Omental fat pad (tissue), 4 donors: ENCODE measurements at places on chromosomes 5 and 9. TPM values are rescaled to one million over a fixed set of nuclear protein-coding genes. Genes with fewer than 3 reads are reported as not detected.
A peak's percentile ranks its signal among the peaks of the same experiment; 100 is the strongest.

DNA sequence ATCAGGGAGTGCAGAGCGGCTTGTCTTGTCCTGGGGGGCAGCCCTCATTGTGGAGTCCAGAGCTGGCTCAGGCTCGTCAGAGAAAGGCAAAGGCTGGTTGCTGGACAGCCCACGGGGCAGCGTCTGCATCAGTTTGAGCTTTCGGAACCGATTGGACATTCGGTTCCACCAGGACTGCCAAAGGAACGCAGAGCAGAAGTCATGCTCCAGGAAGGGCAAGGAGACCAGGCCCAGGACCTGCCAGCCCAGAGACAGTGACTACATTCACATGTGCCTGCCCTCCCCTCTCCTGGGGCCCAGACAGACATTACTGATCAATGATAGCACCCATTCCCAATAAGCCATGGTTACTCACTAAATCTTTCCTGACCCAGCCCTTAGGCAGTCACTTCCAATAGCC, 18.1 kb downstream of the ANKS6 start:
- DNase-seq, result no peak

GRCh38 chr9:87428659-87429058, 69.0 kb upstream of the DAPK1 start:
- no peak for DNase-seq

DNA sequence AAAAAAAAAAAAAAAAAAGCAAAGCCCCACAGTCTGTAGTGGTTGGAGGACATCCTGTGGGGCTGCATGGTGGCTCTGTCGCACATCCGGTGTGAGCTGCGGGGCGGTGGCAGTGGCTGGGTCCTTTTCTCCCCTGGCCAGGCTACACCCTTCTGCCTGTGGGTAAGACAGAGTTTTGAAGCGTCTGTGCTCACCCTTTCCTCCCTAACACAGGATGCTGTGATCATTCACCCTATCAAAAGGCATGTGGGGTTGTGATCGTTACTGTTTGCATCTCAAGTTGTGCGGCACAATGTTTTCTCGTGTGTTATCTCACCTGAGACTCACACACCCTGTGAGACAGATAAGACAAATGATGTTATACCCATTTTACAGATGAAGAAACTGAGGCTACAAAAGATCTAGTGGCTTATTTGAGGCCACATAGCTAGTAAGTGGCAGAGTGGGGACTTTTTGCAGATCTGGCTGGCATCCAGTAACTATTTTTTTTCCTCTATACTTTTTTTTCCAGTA, 17.5 kb downstream of the IRF1 start:
- DNase-seq, result peak; percentile 17

DNA sequence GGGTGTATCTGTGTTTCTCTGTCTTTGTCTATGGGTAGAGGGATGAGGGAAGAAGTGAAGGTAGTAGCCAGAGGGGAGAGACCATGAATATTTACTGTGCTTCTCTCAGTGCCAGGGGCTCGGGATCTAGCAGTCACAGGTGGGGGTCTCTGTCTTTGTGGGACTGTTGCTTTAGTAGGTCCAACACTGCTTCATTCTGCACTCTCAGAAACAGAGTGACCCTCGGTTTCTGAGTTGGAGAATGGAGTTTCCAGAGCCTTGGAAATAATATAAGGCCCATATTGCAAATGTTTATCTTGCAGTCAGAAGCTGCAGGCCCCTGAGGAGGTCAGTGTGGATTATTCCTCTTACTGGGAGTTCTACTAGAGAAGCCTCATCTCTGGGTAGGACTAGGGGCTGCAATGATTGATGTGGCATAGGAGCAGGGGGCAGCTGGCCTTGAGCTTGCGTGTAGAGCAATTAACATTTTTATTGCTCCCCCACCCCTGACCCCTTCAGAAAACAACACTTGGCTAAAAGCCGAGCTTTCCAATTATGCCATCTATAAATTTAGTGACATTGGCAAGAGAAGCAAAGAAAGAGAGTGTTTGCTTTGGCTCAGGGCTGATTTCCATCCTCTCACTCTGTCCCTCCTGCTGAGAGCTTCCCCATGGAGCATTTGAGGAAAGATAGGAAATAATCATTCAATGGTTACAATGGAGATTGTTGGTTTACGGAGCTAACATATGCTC, 55.0 kb upstream of the TRPC7 start:
- DNase-seq, result no peak

GRCh38 chr9:93189369-93190132, 5.6 kb downstream of the WNK2 start:
- no peak for DNase-seq

- DNase-seq, result no peak
These were observed 2.7 kb downstream of the TTLL11 start for GRCh38 chr9:122090287-122090883.

- no peak for DNase-seq
These were observed 42.1 kb upstream of the GPR21 start for GRCh38 chr9:122991370-122991830.

DNA sequence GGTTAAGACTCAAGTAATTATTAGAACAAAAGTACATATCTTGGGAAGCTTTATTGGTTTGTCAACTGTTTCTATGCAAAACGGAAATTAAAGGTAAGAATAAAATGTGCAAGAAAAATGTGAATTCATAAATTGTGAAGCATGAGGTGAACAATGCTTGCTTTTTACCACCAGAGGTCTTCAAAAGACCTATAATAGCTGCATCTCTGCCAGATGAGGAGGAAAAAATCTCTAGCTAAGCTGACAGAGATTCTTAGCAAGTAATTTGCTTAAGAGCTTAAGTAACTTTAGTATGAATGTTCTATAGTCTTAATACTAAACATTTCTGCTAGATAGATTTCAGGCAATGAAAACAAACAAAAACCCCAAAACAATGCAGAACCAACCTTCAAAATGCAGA, 54.1 kb downstream of the MRPS30 start:
- no peak for DNase-seq

- DNase-seq, result no peak
These were observed 189.5 kb downstream of the ACTL7B start for GRCh38 chr9:108666240-108666784.

DNA sequence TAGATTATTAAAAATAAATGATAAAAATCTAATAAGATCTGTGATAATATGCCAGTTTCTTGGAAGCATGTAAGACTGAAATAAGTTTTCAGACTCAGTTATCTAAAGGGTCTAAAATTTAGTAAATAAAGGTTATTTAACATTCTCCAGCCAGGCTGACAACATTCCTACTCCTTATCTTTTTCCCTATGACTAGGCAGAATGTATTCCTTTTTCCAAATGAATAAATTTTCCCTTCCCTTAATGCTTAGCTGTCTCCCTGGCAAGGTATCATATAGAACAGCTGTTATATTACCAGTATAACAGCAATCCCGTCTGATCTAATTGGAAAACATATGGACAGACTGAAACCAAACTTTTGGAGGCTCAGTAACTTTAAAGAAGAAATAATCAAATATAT, 13.0 kb downstream of the MEGF9 start:
- no peak for DNase-seq

DNA sequence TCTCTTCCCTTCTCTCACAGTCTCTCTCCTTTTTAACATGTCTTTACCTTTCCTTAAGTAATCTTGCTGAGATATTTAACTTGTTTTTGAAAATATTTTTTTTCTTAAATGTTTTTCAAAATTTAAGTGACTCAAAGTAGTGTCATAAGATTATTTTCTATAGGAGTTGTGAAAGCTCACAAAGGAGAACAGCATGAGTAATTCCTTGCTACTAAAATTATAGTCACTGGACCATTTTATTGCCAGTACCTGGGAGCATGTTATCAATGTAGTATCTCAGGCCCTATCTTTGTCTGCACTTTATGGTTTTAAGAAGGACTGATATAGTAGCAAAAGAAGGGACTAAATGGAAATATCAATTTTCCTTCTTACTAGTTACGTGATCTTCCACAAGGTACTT, 181.9 kb downstream of the TMEM232 start:
- no peak for DNase-seq

- no peak for DNase-seq
These were observed 258.4 kb downstream of the HCN1 start for GRCh38 chr5:45437752-45438151.

DNA sequence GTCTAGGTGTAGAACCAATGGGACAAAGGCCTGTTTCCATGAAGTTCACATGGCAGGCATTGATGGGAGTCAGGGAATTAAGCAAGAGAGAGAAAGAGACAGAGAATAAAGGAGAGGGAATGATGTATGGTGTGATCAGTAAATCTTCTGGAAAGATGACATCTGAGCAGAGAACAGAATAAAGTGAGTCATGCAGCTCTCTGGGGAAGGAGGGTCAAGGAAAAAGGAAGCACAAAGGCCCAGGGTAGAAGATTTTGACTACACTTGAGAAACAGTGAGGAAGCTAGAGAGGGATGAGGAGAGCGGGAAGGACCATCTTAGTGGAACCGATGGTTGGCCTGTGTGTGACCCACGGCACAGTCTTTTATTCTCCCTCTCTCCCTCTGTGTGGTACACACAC, 425.9 kb downstream of the SPOCK1 start:
- no peak for DNase-seq

GRCh38 chr5:37951946-37952721, 112.3 kb upstream of the GDNF start:
- no peak for DNase-seq

DNA sequence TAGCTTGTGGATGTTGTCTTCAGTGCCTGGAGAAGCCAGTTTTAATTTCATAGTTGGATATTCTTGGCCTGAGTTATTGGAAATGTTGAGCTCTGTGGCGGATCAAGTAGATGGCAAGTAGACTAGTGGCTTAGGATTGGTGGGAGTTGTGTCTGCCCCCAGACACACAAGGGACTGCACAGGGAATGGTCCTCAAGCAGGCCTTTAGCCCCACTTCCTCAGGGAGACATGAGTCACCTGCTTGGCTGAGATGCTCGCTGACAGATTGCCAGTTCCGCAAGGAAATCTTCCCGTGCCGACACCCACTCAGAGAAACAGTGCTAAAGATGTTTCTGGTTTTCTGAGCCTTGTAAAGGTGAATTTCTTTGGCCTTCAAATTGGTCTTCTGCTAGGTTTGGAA, 18.8 kb upstream of the CATSPER3 start:
- no peak for DNase-seq

DNA sequence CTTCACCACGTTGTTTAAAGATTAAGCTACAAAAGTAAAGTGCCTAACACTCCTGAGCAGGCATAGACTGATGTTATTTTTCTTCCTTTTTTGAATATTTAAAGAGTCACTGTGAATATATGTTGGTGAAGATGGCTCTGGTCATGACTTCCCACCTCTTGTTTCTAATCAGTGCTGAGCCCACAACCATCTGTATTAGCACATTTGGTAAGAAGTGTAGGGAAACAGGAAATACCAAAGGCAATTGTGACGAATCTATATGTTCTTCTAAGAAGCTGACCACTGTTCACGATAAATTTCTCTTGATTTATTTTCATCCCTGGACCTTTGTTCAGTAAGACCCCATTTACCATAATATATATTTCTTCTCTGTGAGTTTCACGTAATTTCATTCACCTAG, 108.3 kb upstream of the PCA3 start:
- DNase-seq, result no peak

GRCh38 chr9:99466781-99467180, 244.7 kb downstream of the SEC61B start:
- DNase-seq, result no peak

GRCh38 chr9:116673375-116673774, 13.7 kb upstream of the TRIM32 start:
- no peak for DNase-seq

- no peak for DNase-seq
These were observed 174.8 kb upstream of the TNC start for GRCh38 chr9:115292584-115293279.

DNA sequence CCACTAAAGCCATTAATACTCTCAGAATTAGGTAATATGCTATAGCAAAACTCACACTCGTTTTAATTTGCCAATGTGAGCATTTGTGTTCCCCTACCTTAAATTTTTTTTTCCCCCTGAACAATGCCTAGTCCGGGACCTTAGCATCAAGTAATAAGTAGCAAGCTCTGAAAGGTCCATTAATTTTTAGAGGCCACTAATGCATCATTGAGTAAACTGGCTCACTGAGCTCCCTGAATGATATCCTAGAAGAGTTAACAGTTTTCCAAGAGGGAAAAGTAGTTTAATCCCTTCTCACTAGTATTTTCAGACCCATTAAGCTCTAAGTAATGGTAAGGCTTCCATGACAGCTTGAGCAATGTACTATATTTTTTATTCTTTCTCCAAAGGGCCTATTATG, 242.2 kb downstream of the MAT2B start:
- no peak for DNase-seq

DNA sequence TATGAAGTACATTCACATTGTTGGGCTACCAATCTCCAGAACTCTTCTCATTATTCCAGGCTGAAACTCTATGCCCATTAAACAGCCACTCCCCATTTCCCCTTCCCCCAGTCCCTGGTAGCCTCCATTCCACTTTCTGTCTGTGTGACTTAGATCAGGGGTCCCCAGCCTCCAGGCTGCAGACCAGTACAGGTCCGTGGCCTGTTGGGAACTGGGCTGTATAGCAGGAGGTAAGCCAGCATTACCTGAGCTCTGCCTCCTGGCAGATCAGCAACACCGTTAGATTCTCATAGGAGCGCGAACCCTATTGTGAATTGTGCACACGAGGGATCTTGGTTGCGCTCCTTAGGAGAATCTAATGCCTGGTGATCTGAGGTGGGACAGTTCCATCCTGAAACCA, 23.1 kb downstream of the ZNF618 start:
- DNase-seq, result no peak

DNA sequence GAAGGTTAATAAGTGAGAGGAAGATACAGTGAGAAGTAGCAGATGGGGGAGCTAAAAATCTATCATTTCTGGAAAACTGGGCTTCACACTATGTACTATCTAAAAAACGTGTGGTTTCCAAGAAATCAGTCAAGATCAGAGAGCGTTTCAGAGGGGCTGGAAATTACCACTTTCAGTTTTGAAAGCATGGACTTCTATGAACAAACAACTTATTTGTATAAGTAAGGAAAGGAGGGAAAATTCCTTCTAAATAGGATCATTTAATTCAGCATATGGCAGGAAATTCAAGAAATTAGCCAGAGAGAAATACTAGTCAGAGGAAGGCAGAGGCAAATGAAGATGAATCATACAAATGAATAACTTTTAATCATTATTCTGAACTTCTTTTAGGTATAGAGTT, 11.3 kb downstream of the TNC start:
- no peak for DNase-seq

- DNase-seq, result no peak
These were observed 92.1 kb downstream of the RXRA start for GRCh38 chr9:134418354-134418753.

DNA sequence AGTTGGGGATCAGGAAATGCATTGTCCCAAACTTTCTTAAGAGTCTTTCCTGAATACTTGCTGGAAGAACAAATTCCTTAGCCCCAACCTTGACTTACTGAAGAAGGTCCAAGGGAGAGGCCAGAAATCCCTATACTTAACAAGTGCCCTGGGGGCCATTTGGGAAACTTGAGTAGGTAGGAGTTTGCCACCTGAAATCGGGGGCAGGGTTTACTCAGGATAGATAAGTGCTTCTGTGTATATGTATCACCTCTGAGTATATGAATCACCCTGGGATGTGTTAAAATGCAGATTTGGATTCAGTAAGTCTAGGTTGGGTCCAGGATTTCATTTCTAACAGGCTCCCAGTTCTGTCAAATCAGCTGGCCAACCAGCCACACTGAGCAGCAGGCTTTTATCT, 47.9 kb upstream of the MYO10 start:
- no peak for DNase-seq

- DNase-seq, result no peak
These were observed 15.4 kb downstream of the CDC42SE2 start for GRCh38 chr5:131279204-131279603.

The SLC6A19 gene
- not detected for total RNA-seq

The FLT4 gene
- total RNA-seq, result 50.6 TPM

The SLC34A3 gene
- total RNA-seq, result not detected

The PDE6A gene
- total RNA-seq, result not detected

The TSSK1B gene
- total RNA-seq, result not detected

The PRLR gene
- 1.3 TPM for total RNA-seq

The PPP2R2B gene
- total RNA-seq, result 1.9 TPM

The SLC1A3 gene
- total RNA-seq, result 164 TPM

The ARRDC3 gene
- total RNA-seq, result 87.0 TPM
